GM18507 (cell line): ENCODE measurements at places on chromosomes 13 and 19.

DNA sequence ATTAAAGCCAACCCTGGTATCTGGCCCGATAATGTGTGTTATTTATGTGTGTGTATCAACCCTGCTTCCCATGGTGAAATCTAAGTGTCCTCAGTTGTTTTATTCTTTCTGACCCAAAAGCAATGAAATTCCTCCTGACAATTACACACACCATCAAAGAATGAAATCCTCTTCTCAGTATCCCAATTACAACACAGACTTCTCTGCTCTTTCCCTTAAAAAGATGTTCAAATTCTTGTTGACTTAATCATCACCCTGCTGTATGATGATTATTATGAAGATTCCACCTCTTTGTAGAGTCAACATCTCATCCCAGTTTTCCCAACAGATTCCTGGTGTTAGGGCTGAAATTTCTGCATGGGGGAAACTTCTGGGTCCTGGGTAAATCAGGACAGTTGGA, 8.9 kb upstream of the TRPC4 start:
- no peak for DNase-seq

- DNase-seq, result no peak
Observed at GRCh38 chr13:104816726-104817125, 1718.7 kb downstream of the EFNB2 start.

- no peak for DNase-seq
Observed at GRCh38 chr19:13850910-13851733, 25.8 kb upstream of the NANOS3 start.

GRCh38 chr19:7887408-7888144, 734 bp upstream of the LRRC8E start:
- no peak for DNase-seq

DNA sequence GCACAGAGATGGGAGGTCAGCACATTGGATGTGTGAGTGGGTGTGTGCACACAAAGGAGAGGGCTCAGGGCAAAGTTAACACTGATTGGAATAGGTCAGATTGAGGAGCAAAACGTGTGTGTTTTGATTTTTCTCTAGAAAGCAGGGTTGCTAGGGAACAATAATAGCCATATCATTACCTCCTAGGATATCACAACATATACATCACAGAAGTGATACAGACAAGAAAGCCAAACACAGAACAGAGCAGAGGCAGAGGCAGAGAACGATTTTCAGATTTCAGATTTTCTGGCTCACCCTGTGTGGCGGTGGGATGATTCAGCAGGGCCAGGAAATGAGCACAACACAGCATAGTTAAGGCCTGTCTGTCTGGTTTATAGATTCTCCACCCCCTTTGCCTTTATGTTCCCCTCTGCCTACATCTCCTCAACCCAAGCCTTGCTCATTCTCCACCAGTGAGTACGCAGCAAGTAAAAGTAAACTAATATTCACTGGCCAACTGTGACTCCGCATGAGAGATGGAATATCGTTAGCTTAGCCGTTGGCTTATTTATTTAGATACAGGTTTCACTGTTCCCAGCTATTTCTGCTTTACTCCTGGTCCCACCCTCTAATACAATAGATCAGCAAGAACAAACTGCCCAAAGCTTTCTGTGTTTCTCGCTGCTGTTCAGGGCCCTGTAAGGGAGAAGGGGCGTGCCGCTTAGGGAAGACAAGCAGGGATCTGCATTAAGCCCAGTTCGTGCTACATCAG, 182.7 kb upstream of the TSC22D1 start:
- DNase-seq, result no peak

GRCh38 chr13:58830841-58831240, 1199.3 kb downstream of the PCDH17 start:
- no peak for DNase-seq

GRCh38 chr19:46513461-46514236, 18.0 kb upstream of the PNMA8B start:
- no peak for DNase-seq
